ENCODE measurements at places on chromosomes 5 and 9.

GRCh38 chr5:142610176-142611001 is 75.5 kb downstream of the FGF1 start:
- DNase-seq, result no peak

GRCh38 chr9:98899408-98900056 is 44.2 kb upstream of the COL15A1 start:
- no peak for DNase-seq

- DNase-seq, result no peak
These were observed 388.5 kb upstream of the CTNND2 start for GRCh38 chr5:12292610-12293204.

DNA sequence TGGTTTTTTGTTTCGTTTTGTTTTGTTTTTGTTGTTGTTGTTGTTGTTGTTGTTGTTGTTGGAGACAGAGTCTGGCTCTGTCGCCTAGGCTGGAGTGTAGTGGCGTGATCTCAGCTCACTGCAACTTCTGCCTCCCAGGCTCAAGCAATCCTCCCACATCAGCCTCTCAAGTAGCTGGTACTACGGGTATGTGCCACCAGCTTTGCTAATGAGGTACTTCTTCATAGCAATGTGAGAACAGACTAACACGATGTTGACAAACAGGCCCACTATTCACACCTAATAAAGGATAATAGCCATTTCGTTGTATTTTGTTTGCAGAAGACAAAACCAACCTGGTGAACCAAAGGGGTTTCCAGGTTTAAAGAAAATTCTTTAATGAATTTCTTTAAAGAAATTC is 130.9 kb downstream of the DIRAS2 start:
- DNase-seq, result no peak

GRCh38 chr5:111738118-111738517 is 18.9 kb downstream of the NREP start:
- DNase-seq, result no peak

GRCh38 chr9:110799396-110799795 is 130.8 kb downstream of the MUSK start:
- DNase-seq, result no peak

DNA sequence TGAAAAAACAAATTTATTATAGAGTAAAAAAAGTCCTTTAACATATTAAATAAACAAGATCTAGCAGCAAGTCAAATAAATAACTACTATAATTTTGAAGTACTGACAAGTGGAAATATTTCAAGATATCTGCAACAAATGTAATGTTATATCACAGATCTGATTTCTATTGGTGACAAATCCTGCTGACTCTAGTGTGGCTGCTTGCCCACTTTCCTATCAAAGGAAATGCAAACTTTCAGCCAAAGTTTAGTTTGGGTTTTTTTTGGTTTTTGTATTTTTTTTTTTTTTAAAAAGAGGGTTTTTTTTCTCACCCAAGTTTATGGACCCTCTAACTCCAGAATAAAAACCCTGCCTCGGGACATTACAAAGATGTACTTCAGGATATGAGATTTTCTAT is 12.9 kb downstream of the ADRA1B start:
- no peak for DNase-seq

DNA sequence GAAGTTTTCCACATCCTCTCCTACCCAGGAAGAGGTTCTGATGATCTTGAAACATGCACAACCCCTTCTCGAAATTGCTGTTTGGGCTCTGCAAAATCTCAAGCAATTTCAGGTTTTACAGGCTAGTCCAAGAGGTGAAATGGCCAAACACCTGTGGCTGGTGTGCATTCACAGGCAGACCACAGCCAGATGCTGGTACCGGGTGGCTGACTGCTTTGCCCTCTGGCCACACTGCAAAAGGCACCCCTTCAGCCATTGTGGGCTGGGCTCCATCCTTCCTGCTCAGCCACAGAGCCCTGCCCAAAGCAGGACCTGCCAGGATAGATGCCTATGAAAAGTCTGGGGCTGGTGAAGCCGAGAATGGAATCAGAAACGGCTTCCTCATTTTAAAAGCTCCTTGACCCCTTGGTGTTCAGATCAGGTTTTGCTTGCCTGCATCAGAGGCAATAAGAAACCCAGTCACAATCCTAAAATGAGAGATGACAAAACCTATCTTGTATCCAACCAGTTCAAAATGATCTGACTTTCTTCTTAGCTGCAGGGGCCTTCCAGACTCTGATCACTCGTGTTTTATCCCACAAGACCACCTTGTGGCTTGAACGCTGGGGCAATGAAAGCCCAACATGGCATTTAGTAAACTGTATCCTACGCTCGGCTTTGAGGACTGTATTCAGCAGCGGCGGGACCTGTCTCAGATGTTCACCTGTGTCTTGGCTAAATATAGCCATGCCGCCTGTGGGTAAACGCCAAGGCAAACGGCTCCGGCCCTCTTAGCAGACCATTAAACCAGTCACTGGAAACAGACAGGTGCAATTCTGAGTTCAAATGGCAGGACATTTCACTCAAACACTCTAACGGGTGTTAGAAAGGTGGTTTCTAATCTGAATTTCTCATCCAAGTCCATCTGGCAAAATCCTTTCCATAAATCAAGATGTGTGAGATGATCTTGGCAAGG is 49.6 kb downstream of the EPB41L4B start:
- peak; percentile 33 for DNase-seq

DNA sequence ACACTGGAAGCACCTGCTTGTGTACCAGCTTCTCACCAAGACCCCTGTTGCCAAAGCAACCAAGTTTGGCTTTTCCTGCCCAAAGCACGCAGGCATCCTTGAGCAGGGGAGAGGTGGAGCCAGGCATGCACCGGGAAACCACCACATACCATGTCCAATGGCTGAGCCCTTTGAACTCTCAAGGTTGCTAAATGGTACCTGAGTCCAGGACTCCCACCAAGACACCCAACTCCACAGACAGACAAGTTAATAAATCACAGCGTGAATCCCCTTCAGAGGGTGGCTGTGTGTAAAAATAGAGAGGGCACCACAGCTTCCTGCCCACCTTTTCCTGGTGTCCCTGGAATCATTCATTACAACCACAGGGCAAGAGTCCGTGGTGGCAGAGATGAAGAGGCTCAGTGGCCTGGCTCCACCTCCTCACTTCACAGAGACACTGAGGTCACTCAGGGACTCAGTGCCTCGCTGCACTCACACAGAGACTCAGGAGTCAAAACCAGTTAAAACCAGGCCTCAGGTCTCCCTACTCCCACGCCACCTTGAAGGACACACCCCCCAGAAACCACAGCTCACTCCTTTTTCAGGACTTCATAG is 143.7 kb downstream of the C5orf15 start:
- no peak for DNase-seq

- no peak for DNase-seq
These were observed 64.6 kb upstream of the PLPP1 start for GRCh38 chr5:55599148-55600050.

- DNase-seq, result no peak
These were observed 117.8 kb upstream of the VCAN start for GRCh38 chr5:83353774-83354173.

DNA sequence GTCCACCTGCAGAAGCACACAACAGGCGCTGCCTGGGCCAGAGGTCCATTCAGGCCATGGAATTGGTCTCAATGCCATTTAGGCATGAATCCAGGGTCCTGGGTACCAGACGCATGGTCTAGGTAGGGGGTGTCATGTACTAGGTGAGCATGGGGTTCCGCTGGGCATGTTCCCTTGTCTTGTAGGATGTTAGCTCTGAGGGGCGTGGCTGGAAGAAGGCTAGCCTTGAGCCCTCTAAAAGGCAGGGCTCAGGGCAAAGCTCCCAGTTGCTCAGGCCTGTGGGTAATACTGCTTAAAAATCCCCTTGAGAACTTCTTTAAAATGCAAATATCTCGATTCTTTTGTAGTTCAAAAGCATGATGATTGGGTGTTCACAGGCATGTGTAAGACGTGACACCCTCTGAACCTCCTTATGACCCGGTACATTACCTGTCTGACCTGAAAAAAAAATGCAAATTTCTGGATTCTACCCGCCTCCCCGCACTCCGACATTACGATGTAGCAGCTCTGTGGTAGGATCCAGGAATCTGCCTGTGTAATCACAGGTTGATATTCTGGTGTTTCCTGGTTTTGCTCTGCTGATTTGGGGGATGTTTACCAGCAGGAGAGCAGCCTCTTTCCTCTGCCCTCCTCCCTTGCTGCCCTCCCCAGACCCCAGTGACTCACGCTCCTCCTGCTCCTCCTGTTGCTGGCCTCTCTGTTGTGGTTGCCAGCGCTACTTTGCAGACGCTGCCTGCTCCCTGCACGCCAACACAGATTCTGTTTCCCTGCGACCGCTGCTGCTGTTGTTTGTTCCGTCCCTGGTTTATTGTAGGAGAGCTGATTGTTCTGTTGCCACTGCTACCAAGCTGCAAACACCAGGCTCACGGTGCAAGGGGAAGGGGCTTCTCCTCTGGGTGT is 5.7 kb downstream of the TMC1 start:
- no peak for DNase-seq

DNA sequence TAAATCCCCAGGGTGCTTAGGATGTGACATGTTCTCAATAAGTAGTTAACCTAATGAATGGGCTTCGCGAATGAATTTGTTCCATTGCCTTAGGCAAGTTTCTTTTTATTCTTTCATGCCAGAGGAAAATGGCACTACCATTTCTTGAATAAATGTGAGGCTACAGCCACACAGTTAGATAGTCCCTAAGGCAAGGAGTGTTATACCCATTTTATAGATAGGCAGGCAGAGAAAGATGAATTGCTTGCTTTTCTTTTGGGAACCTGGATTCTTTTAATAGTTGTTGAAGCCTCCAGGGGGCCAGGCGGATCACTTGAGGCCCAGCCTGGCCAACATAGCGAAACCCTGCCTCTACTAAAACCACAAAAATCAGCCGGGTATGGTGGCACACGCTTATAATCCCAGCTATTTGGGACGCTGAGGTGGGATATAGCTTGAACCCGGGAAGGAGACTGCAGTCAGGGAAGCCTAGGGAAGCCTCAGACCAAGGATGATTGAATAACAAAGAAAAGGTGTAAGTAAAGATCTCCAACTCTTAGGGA is 943 bp downstream of the NOP16 start:
- no peak for DNase-seq

GRCh38 chr9:131804826-131805225 is 65.0 kb upstream of the RAPGEF1 start:
- DNase-seq, result peak; percentile 83

DNA sequence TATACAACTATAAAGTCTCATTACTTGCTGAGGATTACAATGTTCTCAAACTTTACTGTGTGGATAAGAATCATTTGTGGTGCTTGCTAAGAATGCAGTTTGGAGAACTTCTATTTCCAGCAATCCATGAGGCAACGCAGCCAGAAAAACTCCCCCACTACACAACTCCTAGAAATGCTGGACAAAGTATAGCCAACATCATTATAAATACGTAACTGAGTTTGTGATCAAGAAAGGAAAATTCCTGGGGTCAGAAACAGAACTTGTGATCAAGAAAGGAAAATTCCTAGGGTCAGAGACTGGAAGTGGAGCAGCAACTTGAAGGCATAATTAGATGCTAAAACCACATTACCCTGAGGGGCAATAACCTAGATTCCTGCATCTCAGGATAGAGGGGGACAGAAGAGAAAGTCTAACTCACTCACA is 81.1 kb downstream of the MAT2B start:
- DNase-seq, result no peak

GRCh38 chr9:8725635-8726034 is 926.1 kb upstream of the DMAC1 start:
- no peak for DNase-seq

DNA sequence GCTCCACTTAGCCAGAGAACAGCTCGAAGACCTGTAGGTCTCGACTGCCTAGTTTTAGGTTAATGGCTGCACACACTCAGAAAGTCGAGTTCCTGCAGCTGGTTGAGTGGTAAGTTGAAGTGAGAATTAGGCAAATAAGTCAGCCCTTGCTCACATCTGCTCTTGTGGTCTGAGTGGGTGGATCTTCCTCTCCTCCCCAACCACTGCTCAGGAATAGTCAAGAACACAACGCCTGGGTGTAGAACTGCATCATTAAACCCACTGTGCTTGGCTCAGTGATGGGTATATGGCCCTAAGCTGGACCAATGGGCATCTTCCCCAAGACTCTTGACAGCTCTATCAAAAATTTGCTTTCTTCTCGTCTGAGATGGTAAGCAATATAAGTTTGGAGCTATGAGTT is 20.9 kb upstream of the ADAM19 start:
- no peak for DNase-seq

GRCh38 chr5:8598356-8598755 is 729.4 kb downstream of the MTRR start:
- DNase-seq, result no peak

DNA sequence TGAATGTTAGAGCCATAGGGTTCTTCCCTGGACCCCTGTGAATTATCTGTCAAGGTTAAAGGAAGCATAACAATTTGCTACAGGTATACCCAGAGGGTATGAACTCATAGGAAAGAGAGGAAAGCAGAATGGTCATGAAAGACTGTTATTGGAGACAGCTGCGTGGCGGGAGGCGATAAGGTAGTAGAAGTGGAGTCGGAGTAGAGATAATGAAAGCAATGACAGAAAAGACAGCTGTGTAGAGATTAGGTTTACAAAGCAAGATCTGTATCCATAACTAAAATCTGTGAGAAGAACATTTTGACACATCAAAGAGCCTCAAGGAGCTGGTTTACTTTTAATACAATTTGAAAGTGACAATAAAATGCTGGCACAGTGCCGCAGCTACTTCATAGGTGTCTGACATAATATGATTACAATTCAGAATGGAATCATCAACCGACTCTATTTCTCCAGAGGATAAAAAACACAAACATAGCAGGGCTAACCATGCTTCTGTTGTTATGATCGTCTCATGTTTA is 603.9 kb downstream of the CDH12 start:
- DNase-seq, result no peak

- DNase-seq, result no peak
These were observed 55.5 kb upstream of the KLF4 start for GRCh38 chr9:107545036-107545435.

GRCh38 chr5:137312011-137312410 is 187.1 kb downstream of the SPOCK1 start:
- no peak for DNase-seq

GRCh38 chr5:370959-371810 is 49.7 kb downstream of the AHRR start:
- DNase-seq, result peak; percentile 79

DNA sequence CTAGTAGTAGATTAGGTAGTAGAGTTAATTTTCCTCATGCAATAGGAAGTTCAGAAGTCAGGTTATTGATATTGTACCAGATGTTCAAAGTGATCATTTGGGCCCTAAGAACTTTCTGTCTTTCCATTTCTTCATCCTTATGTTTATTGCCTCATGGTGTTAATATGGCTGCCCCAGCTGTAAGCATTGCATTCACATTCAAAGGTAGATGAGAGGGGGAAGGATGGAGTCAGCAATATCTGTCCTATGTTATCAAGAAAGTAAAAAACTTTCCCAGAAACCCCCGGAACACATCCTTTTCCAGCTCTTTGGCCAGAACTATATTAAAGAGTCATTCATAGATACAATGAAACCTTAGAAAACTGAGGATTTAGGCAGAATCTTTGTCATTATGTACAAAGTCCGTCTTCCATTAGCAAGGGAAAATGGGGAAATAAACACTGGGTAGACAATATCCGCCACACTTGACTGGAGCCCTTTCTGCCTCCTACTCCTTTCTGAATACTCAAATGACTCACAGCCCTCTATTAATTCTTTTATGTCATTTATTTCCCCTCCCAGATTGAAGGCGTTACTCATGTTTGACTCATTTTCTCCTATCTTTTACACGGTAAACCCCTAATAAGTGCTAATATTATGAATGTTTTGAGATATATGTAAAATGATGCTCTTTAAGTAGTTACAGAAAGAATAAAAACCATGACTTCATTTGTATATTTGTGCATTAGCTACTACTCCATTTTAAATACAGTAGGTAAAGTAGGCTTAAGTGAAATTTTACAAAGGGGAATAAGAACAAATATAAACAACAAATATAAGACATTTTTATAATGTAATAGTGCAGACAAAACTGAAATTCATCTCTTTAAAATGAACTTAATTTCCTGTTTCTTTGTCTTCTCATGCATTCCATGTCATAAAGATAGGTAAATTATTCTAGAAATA is 127.6 kb downstream of the SLF1 start:
- no peak for DNase-seq
